ENCODE measurements at places on chromosomes 12 and 14.

DNA sequence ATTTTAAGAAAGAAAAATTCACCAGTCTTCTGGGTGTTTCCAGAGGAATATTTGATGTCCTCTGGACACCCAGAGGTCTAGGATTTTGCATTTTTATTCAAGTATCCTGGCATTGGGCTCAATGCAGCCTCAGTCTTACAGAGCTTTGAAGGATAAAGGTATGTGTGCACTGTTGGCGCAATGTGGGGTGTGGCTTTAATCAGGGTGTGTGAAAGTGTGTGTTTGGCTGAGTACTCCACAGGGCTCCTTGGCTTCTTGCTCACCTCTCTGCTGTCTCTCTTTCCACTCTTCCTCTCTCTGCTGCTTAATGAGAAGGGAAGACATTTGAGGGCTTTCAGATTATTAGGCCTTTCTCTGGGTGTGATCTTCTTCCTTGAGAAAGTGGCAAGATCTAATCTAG, 193.3 kb upstream of the CCND2 start:
- DNase-seq, result no peak

GRCh38 chr12:76084863-76085519, 506 bp upstream of the NAP1L1 start:
- no peak for DNase-seq

DNA sequence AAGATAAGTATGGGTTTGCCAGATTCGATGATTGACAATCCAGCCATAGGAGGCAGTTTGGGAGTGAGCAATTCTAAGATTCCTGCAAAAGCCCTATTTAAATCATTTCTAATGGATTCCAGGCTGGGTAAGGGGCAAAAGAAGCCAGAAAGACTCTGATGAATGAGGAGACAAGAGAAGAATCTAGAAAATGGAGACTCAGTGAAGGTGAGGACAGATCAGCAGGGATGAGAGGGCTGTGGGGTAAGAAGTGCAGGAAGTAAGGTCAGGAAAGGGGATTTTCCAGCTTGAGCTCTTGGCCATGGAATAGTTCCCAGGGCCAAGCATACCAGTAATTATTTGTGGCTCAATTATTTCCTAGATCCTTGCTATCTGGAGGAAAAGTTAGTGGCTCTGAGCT, 87.3 kb downstream of the TMX1 start:
- no peak for DNase-seq

GRCh38 chr12:54175200-54175963, 13.4 kb downstream of the SMUG1 start:
- DNase-seq, result no peak

GRCh38 chr12:87848248-87848868, 180.8 kb downstream of the C12orf50 start:
- DNase-seq, result peak; percentile 21

DNA sequence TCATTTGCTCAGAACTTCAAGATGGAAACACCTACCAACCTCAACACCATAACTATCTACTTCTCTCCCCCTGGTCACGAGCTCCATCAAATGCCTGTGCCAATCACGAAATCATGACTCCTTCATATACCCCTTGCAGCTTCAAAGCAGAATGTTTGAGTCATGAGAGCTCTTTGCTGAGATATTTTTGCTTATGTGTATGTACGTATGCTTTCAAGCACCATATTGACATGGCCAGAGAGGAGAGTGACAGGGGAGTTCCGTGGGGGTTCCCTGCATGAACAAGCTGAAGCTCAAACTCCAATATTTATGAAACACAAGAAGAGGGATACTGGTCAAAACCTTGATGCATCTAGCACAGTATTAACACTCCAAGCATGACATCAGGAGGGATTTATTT, 374.4 kb downstream of the DPF3 start:
- no peak for DNase-seq

GRCh38 chr14:54768501-54769129, 134.0 kb downstream of the GCH1 start:
- DNase-seq, result no peak

- no peak for DNase-seq
Measured at GRCh38 chr12:113364698-113365097, 6.3 kb downstream of the PLBD2 start.

DNA sequence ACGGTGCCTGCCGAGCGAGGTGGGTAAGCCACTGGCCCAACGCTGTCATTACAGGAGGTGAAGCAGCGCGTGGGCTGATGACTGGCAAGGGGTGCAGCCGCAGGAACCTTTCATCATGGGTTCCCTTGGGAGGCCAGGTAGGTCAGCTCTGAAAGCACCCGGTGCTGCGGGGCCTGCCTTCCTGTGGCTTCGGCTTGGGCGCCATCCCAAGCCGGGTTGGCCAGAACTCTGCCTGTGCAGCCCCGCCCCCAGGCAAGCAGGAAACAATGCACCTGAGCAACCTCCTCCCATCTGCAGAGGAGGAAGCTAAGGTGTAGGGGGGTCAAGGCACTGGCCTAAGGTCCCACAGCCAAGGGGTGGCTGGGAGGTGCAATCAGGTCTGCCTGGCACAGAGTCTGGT, 20.0 kb upstream of the HHIPL1 start:
- DNase-seq, result no peak

GRCh38 chr12:80162177-80162576, 62.8 kb downstream of the OTOGL start:
- DNase-seq, result no peak

- no peak for DNase-seq
Measured at GRCh38 chr14:40248671-40249070, 816.4 kb upstream of the FBXO33 start.

- DNase-seq, result no peak
Measured at GRCh38 chr14:23540141-23540469, 11.5 kb downstream of the ZFHX2 start.

DNA sequence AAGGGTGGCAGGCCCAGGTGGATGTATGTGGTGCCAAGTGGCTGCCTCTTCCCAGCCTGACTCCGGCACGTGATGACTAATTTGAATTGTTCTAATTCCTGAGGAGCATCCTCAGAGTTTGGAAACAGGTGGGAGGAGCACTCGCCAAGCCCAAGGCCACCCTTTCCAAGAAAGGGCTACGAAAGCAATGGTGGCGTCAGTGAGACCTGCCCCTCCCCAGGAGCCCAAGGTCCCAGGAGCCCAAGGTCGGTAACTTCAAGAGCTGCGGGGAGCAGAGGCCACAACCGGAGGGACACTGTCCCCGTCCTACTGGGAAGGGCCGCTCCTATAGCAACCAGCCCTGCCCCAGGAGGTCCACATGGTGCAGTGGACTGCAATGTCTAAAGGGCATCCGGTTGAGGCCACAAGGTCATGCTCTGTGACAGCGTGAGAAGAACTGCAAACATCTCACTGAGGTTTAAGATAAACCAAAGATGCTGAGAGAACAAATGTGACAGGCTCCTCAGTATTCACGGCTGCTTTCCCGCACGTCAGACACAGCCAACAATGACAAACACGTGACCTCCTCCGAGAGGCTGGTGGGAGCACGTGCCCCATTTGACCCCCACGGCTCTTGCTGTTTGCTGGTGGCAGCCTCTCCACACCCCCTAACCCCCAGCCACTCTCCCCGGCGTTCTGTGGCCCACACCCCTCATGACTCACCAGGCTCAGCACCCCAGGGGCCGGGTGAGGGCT, 79.6 kb downstream of the ITPK1 start:
- no peak for DNase-seq

DNA sequence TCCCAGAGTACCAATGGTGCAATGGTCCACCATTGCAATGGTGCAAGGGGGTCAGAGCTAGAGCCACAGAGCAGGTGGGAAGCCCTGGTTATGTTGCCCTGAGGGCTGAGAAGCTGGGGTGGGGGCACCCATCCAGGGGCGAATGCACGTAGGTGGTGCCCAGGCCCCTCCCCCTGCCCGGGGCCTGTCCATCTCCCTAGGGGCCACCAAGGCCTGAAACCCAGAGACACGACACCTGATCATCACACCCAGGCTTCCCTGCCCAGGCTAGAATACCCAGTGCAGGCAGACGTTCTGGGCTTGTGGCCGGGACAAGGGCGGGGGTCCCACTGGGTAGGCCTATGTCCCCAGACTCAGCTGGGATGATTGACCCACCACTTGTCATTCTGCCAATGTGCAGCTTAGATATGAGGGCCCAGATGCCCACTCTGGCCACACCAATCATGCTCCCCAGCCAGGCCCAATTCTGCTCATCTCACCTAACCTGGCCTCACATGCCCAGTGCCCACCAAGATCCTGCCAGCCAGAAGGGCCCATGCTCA, 83.2 kb downstream of the ALG10 start:
- no peak for DNase-seq

DNA sequence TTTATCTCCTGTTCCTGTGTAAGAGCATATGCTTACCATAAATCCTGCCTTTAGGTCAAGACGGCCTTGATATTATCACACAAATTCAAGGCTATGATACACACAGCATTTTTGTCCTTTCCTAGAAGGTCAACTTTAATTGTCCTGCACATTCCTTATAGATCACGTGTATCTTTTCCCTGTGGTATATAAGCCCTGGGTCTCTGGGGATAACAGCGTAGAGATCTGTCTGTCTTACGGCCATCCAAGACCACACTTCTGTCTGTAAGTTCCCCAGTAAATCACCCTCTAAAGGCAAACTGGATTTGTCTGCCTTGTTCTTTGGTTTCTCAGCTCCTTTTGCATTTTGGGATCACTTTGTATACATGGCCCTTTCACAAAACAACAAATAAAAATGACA, 69.5 kb upstream of the TCL1B start:
- DNase-seq, result no peak

DNA sequence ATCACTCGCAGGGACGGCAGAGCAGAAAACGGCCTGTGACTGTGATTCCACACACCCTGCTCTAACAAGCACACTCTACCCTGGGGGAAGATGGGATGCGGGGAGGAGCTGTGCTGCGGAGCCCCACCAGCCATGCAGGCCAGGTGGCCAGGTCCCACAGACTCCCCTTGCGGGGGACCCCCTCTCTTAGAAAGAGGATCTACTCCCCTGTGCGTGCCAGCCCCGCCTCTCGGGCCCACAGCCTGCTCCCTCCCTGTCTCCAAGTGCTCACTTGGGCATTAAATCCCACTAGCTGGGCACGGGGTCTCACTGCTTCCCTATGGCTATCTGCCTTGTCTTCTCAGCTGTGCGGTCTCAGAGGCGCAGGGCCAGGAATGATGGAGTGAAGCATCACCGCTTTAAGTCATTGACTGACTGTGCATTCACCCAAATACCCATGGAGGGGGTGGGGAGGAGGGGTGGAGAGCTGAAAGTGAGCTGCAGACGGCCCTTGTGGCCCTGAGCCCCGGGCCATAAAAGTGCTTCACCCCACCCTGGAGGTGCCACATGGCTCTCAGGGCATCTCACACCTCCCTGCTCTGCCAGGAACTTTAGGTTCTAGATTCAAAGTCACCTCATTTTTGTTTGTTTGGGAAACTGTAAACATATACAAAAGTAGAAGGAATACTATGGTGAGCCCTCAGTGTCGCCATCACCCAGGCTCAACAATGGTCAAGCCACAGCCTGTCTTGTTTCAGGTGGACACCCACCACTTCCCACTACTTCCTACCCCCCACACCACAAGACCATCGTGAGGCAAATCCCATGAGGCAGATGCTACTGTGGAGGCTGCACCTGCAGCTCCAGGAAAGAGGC, 9.4 kb downstream of the STX2 start:
- no peak for DNase-seq

DNA sequence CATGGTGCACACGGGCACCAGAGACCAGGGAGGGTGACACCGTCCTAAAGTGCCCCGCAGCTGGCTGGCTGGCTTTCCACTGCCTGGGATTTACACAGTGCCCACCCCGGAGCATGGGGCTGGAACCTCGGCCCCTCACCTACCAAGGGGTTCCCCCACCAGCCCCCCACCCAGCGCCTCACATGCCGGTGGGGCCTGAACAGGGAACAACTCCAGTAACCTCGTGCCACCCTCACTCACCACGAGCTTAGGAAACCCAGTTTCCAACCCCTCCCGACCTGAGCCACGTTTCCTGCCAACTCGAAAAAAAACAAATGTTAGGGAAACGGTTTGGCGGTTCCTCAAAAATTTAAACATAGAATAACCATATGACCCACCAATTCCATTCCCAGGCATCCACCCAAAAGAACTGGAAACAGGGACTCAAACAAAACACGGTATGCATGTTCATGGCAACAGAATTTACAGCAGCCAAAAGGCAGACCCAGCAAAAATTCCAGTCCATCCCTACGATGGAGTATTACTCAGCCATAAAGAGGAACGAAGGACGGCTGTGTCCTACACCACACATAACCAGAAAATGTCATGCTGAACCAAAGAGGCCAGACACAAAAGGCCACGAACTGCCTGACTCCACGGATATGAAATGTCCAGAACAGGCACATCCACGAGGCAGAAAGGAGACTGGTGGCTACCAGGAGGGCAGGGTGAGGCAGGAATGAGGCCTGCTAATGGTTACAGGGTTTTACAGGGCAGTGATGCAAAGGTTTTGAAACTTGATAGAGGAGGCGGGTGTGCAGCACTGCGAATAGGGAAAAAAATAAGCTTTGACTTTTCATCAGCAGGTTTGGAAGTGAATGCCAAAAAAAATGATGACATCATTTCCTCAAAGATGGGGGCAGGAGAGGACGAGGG, 68.9 kb downstream of the NCOR2 start:
- no peak for DNase-seq

DNA sequence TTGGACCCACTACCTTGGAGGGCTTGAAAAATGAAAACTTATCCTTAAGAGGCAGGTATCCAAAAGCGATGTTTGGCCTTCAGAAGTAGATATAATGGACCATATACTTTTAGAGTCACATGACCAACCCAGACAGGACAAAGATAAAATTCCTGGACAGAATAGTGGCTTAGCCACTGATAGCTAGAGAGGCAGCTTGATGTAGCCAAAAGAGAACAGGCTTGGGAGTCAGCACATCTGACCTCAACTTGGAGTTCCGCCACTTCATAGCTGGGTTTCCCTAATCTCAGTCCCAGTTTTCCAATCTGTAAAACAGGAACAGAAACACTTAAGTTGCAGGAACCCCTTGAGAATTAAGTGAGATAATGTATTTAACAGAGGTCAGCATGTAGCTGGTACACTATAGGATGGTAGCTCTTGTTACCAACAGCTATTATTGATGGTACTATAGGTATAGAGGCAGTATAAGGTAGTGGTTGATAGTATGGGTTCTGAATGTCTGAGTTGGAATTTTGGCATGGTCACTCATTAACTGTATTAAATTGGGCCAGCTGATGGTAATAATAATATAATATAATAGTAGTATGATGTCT, 63.2 kb upstream of the USP44 start:
- no peak for DNase-seq

GRCh38 chr12:53495903-53496751, 3.1 kb downstream of the MAP3K12 start:
- DNase-seq, result no peak

GRCh38 chr14:28754209-28754985, 12.2 kb upstream of the FOXG1 start:
- DNase-seq, result peak; percentile 12

DNA sequence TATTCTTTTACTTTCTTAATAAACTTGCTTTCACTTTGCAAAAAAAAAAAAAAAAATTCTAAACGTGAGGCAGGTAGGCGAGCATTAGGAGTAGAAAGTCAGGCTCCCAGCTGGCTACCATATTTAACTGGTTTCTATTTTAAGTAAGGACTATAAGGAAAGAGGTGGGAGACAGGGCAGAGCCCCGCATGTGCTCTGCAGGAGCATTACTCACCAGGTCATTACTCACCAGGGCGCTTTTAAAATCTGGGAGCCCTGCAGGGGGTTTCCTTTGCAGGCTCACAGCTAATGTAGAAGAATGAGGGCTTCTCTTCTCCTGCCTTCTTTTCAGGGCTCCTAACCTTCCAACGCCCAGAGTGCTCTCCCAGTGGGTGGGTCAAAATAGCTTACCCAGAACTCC, 14.0 kb upstream of the DPF3 start:
- no peak for DNase-seq

All from GM12864 (cell line).